Heart left ventricle (tissue), 16 donors: ENCODE measurements at places on chromosomes 7 and 10. TPM values are rescaled to one million over a fixed set of nuclear protein-coding genes. Genes with fewer than 3 reads are reported as not detected.

Gene HOXA6
- not detected for total RNA-seq

Gene NKX2-3
- total RNA-seq = not detected

Gene SPDYE8
- not detected for total RNA-seq

Gene HOXA4
- total RNA-seq = 2.6 TPM

Gene LRRD1
- 0.33 TPM for total RNA-seq

Gene PDZD7
- total RNA-seq = 0.46 TPM

Gene GCC1
- total RNA-seq = 7.3 TPM

Gene LRRC17
- total RNA-seq = 5.0 TPM

Gene CAMK2B
- total RNA-seq = 104 TPM

Gene CLEC5A
- total RNA-seq = 1.1 TPM

Gene LMOD2
- 780 TPM for total RNA-seq

Gene CLRN3
- not detected for total RNA-seq

- no peak for DNase-seq
Measured at GRCh38 chr7:22791204-22792158, 31.2 kb downstream of the TOMM7 start.

- no peak for DNase-seq
Measured at GRCh38 chr7:92397542-92397941, 49.7 kb upstream of the GATAD1 start.

GRCh38 chr10:116178086-116178605 is 94.9 kb downstream of the GFRA1 start:
- DNase-seq = no peak

- no peak for DNase-seq
Measured at GRCh38 chr10:36547965-36548364, 577.4 kb upstream of the ANKRD30A start.

- DNase-seq = peak; percentile 18
Measured at GRCh38 chr7:113774182-113774807, 144.5 kb downstream of the PPP1R3A start.

- DNase-seq = no peak
Measured at GRCh38 chr10:55144001-55144400, 343.0 kb upstream of the PCDH15 start.

- DNase-seq = no peak
Measured at GRCh38 chr10:35906155-35906554, 264.1 kb upstream of the FZD8 start.

DNA sequence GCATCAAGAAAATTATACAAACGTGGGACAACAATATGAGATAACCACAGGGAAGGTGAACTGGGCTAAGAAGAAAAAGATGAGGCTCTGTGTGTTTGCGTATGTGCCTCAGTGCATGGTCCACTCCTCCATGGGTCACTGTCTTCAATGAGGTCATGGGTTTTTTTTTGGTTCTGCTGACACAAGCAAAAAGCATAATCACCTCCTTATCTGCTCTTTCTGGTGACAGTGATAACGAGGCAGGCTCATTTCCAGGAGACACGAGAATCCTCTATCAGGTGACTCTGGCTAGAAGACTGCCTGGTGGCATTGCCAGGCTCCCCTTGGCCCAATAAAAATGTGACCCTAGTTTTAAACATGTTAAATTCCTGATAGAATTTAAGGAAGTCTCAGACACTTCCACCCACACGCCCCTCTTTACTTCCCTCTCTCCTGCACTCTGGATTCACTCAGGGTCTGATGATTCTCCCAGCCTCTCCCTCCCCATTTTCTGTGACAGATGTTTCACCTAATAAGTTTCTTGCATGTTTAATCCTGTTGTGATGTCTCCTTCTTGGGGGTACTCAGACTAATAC is 35.3 kb upstream of the CDCA7L start:
- DNase-seq = no peak

- DNase-seq = no peak
Measured at GRCh38 chr10:74898201-74898976, 72.0 kb downstream of the KAT6B start.

DNA sequence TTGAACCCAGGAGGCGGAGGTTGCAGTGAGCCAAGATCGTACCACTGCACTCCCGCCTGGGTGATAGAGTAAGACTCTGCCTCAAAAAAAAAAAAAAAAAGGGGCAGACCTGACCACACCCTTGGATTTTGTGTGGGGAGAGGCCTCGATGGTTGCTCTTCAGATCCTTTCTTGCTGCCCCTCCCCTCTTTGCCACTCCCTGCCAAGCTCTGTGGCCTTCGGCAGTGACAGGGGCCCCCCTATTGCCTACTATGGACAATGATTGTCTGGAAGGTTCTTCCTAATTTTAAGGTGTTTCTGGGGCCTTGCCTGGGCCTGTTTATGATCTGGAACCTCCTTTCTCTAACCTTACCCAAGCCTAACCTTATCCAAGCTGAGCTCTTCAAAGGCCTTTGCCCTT is 795 bp downstream of the PRF1 start:
- DNase-seq = no peak

- no peak for DNase-seq
Measured at GRCh38 chr7:155918720-155919390, 106.6 kb upstream of the SHH start.

DNA sequence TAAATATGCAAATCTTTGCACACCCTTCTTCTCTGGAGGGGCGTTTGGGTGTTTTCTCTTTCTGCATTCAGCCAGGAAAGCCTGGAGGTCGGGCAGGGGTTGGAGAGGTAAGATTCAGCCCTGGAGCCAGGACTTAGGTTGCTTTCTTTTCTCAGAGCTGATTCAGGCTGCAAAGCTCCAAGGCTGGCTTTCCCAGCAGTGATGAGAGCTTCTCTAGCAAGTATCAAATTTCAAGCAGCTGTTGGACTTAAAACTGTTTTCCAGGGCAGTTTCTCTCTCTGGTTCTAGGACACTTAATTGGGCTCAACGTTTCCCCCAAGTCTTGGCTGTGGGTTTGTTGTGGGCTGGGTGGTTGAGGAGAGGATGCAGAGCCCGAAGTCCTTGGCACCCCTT is 608 bp downstream of the AKR1B10 start:
- DNase-seq = no peak

DNA sequence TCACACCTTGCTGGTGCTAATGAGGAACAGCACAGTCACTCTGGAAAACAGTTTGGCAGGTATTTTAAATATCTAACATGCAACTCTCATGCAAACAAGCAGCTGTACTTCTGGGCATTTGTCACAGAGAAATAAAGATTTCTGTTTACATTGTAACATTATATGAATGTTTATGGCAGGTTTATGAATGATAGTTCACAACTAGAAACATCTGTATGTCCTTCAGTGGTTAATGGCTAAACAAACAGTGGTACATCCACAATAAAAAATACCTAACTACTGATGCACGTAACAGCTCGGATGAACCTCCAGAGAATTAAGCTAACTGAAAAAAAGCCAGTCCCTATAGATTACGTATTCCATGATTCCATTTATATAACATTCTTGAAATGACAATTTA is 109.6 kb downstream of the GPR37 start:
- DNase-seq = no peak

DNA sequence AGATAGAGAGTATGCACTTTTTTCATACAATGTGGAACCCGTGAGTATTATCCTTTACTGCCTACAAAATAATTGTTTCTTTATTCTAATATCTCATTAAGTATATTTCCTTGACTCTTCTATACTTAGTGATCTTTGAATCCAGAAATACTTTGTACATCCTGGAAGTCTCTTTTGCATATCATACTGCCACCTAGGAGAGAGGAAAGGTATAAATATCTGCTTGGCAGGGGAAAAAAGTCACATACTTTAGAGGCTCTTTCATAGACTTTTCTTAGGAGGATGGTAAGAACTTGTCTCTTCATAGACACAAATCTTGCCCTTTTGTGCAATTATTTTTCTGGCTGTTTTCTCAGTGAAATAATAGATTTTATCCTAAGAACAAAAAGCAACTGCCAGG is 436.0 kb downstream of the PAXIP1 start:
- no peak for DNase-seq

GRCh38 chr7:64863021-64863420 is 40.1 kb upstream of the ZNF273 start:
- DNase-seq = no peak

DNA sequence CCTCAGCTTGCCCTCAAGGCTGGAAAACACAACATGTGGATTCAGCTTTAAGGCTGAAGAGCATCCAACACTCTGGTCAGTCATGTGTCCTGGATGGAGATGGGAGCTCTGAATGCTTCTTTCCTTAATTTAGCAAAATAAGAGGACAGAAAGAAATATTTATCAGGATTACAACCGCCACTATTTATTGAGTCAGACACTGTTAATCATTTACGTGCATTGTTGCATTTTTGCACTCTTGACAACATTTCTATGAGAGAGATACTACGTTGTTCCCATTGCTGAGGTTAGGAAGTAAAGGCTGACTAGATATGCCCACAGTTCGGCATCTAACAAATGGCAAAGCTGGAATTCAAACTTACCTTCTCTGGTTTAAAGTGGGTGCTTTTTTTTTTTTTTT is 101.8 kb upstream of the KMT2C start:
- DNase-seq = no peak

GRCh38 chr7:44980393-44981034 is 1.7 kb upstream of the MYO1G start:
- DNase-seq = peak; percentile 50

DNA sequence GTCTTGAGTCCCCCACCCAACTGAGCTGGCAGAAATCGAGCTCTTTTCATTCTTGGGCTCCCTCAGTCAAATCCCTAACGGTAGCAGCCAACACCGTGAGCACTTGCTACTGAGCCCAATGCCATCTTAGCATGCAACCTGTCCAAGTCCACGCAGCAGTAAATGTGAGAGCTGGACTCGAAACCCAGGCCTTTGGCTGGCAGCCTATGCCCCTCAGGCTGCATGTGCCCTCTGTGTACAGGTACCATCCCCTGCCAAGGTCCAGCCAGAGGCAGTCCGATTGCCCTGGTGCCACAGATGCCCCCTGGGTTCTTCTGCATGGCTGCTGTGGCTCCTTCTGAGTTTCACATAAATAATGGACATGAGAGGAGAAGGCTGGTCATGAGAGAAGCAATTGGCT is 1.2 kb upstream of the TMEM273 start:
- DNase-seq = no peak

DNA sequence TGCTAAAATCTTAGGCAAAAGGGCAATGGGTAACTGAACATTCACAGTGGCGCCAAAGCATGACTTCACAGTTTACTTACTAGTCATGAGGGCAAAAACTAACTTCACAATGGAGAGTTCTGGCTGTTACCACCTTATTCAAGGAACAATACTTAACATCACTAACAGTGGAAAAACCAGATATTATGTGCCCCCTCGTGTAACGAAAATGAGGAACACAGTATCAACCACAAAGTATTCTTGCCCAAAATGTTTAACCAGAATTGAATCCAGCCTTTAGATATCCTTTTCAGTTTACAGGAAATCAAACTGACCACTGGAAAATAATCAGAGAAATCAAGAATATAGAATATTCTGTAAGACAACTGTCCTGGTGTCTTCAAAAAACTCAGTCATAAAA is 9.5 kb downstream of the C7orf25 start:
- DNase-seq = no peak

DNA sequence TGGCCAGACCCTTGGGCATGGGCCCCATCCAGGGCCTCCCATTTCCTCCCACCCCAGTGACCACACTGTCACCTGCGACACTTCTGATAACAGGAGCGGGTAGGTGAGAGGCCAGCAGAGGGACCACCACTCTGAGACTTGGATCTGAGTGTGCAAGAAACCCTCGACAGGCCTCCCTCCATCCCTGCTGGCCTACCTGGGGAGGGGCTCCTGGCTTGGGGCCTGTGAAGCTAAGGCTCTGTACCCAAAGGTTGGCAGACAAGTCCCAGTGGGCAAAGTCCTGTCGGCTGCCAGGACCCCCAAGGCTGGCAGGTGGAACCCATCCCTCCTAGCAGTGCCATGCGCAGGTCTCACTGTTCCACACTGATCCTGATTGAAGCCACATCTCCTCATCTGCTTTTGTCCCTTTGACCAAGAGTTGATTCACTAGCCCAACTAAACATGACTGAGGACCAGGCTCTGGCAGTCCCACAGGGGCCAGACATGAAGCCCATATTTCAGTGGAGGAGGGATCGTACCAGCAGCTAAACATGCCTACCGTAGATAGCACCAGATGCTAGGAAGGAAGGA is 1.2 kb upstream of the PGAM2 start:
- DNase-seq = no peak

DNA sequence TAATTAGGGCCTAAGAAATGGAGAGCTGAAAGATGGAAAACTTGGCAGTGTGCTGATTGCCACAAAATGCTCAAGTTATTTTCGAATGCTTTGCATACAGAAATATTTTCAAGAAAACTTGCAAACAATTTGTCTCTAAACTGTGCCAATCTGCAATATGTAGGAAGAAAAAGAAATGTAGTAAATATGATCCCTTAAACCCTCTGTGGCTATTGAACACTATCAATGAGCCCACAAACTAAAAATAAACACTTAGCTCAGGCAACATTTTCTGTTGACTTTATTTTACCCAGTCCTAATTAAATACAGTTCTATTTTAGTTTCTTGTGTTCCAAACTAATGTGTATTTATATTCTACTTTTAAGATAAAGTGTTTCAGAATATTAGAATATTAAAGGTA is 342.1 kb downstream of the SEMA3D start:
- DNase-seq = no peak

- DNase-seq = no peak
Measured at GRCh38 chr10:47087667-47088066, 176.4 kb downstream of the PTPN20 start.

DNA sequence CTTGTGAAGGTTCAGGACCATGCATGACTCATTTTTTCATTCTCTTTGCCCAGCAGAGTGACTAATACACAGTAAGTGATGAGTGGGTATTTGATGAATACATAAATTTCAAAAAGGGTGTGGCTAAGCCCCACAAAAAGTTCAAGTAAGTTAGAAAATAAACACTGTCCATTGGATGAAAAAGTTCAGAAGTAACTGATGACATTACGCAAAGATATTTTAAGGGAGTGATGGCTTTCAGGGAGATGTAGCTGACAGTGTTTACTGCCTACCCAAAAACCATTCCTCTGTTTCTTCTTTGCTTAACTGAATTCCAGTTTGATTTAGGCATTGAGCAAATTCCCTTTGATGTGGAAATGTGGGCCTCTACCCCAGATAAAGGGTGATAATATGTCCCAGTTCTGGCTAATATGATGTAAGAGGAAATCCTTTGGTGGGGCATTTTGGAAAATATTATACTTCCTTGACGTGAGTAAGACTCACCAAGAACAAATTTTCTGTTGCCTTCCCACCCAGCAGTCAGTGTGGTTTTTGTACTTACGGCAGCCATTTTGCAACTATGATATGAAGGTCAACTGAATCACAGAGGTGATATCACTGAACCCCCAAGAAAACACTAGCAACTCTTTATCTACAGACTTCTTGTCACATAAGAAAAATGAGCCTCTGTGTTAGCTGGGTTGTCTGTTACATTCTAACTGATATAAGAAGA is 29.0 kb upstream of the EBLN1 start:
- DNase-seq = no peak

- DNase-seq = no peak
Measured at GRCh38 chr7:18796216-18796615, 300.7 kb downstream of the HDAC9 start.

- DNase-seq = peak; percentile 78
Measured at GRCh38 chr10:93947055-93947454, 46.7 kb upstream of the PLCE1 start.

DNA sequence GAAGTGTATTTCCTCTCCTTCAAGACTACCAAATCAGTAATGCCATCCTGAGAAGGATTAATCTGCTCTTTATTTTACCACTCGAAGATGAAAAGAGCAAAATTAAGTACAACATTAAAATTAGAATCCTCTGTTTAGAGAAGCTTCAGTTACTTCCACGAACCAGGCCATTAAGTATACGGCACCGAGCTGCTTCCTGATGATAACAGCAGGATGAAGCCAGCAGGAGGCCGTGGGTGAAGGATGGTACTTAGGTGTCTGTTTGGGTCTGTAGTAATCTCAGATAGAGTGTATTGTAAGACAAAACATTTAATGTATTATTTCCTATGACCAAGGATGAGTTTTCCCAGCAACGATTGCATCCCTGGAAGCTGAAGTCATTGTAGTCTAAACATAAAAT is 362.8 kb downstream of the SFMBT2 start:
- no peak for DNase-seq
